ENCODE measurements at places on chromosomes 3 and 15.

DNA sequence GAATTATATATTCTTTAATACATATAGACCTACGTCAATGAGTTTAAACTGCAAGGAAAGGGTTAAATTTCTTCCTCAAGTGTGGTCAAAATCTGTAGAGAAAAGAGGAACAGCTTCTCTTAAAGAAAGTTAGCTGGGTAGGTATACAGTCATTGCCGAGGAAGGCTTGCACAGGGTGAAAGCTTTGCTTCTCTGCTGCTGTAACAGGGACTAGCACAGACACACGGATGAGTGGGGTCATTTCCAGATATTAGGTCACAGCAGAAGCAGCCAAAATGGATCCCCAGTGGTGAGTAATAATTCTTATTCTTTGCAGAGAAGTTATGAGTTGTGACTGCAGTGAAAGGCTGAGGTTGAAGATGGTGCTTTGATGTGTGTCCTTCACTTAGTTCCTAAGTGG is at the start of gene CD86:
Gene CD86 (plus strand): TSS at position 148 of the 400 bp plus-strand sequence. CDS start 128 bp downstream, at position 276.
- H3K27me3 ChIP-seq: peaks cover 13% of the 10 kb centered on the region
- no peaks in the 10 kb centered on the region for H3K36me3 ChIP-seq
- H3K27ac ChIP-seq: no peak within 1 kb of the TSS
- H3K4me3 ChIP-seq: no peak within 1 kb of the TSS
- no peak for DNase-seq
- no peaks in the 10 kb centered on the region for H3K4me1 ChIP-seq

DNA sequence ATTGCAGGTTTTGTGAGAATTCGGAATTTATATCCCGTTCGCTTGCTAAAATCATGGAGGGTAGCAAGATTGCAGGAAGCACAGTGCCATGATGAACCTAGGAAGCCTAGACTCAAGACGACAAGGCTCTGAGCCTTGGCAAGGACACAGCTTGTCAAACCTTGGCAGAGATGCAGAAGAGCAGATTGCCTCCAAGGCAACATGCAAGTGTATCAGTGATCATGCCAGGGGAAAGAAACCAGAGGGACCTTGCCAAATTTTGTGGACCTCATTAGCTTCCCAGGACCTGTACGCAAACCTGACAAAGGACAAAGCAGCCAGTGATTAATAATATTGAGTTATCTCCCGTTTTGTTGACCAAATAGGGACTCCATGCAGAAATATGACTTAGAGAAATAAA is 159.7 kb downstream of the GOLIM4 start:
- H3K36me3 ChIP-seq: no peaks in the 10 kb centered on the region
- peaks cover 32% of the 10 kb centered on the region for H3K4me1 ChIP-seq
- H3K4me3 ChIP-seq: no peak overlapping the region
- no peak for DNase-seq
- no peak overlapping the region for H3K27ac ChIP-seq

GRCh38 chr3:69563981-69564380 is 175.3 kb upstream of the MITF start:
- no peak overlapping the region for H3K4me3 ChIP-seq
- H3K36me3 ChIP-seq: no peaks in the 10 kb centered on the region
- no peak overlapping the region for H3K27ac ChIP-seq
- no peak for DNase-seq

- H3K4me1 ChIP-seq: peaks cover 75% of the 10 kb centered on the region
- H3K36me3 ChIP-seq: peaks cover 9% of the 10 kb centered on the region
- no peak overlapping the region for H3K4me3 ChIP-seq
- no peak overlapping the region for H3K27ac ChIP-seq
- no peak for DNase-seq
These were observed 20.0 kb downstream of the BOC start for GRCh38 chr3:113231391-113231790.

- H3K4me1 ChIP-seq: peaks cover 18% of the 10 kb centered on the region
- no peak overlapping the region for H3K4me3 ChIP-seq
- no peak for DNase-seq
- peaks cover 4% of the 10 kb centered on the region for H3K36me3 ChIP-seq
- H3K27me3 ChIP-seq: no peaks in the 10 kb centered on the region
These were observed 29.7 kb downstream of the SLC4A7 start for GRCh38 chr3:27454461-27454860.
